WERI-Rb-1 (cell line): ENCODE measurements at places on chromosomes 2 and 18.
A peak's percentile ranks its signal among the peaks of the same experiment; 100 is the strongest.

- no peak for DNase-seq
Observed at GRCh38 chr2:226701052-226701451, 98.6 kb downstream of the IRS1 start.

GRCh38 chr18:79883461-79884293 is 67.8 kb downstream of the SLC66A2 start:
- no peak for DNase-seq

DNA sequence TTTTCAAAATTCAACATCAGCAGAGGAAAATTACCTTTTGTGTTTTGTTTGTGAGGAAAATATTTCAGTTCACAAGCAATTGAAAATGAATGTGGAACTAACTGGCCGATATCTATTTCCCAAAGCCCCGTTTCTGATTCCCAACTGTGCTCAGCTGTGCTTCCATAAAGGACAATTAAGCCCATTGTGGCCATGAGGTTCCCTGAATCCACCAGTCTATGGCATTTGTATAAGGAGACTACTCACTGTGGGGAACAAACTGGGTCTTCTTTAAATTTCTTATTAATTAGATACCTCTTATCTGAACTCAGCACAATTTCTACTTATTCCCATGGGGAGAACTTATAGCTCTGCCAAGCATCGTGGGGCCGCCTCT is 31.4 kb upstream of the AGAP1 start:
- DNase-seq = no peak

DNA sequence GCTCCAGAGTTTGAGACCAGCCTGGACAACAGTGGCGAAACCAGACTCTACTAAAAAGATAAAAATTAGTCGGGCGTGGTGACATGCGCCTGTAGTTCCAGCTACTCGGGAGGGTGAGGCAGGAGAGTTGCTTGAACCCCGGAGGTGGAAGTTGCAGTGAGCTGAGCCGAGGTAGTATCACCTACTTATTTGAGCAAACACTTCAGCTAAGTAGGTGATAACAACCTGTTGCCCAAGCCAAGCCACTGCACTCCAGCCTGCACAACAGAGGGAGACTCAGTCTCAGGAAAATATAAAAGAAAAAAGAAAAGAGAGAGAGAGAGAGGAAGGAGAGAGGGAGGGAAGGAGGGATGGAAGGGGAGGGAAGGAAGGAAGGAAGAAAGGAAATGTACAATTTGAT is 21.3 kb downstream of the FER1L5 start:
- DNase-seq = no peak

GRCh38 chr2:128727404-128727803 is 408.7 kb upstream of the HS6ST1 start:
- DNase-seq = no peak

DNA sequence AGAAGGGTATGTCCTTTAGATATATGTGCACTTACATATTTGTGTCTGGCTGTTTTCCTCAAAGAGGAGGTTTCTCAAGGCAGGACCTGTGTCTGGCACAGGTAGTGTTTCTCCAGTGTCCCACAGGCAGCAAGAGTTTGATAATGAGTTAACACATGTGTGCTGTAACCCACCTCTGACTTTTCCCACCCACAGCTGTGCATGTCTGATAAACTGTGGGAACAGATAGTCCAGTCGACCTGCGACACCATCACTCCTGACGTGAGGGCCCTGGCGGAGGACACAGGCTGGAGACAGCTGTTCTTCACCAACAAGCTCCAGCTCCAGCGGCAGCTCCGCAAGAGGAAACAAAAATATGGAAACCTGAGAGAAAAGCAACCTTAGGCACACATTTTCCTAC is 58.2 kb downstream of the SLC16A14 start:
- DNase-seq = no peak

DNA sequence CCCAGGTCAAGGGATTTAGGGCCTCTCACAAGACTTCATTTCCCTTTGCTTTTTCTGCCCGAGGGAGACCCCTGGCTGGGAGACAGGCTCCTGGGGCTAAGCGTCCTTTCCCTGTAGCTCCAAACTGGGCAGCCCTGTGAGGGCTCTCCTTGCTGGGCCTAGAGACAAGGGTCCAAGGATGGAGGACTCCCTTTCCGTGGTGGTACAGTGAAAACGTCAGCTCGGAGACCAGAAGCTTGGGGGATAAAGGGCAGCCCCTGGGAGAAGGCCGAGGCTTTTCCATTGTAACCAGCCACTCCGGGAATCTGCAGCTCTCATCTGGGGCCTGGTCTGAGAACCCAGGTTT is 2.3 kb downstream of the SIX2 start:
- DNase-seq = no peak

DNA sequence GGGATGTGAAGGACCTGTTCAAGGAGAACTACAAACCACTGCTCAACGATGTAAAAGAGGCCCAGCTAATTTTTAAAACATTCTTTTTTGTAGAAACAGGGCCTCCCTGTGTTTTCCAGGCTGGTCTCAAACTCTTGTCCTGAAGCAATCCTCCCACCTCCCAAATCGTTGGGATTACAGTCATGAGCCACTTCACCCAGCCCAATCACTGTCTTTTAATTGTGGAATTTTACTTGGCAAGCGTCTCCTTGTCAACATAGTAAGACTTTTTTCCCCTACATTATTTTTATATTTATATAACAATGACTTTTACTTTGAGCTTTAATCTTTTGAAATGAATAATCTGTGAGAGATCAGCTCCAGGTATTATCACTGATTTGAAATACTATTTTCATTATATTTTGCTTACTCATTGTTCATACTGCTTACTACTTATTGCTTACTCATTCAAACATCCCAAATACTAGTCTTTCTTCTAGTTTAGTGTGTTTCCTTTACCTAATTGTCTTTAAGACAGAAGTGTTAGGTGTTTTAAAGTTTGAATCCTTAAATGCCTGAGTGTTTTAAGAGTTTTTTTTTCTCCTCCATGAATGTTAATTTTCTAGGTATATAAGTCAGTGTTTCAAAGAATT is 48.9 kb downstream of the PTPN4 start:
- no peak for DNase-seq

DNA sequence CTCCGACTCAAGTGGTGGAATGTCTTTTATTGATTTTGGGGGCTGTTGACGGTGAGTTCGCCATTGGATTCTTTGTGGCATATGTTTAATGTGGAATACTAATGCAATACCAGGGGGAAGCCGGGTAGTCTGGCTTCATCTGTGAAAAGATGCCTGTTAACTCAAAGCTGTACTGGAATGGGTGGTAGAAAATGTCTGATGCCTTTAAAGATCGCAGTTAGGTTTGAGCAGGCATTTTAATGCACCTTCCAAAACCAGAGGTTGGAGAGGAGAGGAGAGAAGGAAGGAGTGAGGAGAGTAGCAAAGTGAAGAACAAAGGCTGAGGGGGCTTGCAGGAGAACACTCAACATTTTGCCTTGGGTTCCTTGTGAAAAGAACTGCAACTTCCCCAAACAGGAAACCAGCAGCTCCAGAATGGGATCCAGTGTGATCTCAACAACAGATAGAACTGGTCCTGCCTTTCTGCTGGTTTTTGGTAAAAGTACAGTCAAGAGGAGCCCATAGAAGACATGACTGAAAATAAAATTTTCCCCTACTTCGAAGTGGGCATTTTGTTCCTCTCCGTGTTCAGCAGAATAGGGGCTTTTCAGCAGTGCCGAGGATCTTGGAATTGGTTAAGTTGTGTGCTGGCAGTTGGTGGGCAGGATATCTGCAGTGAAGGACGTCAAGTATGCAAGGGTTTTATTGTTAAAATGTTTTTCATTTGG is 1.5 kb downstream of the ZNF532 start:
- DNase-seq = no peak

GRCh38 chr2:18251486-18251885 is 309.0 kb downstream of the RDH14 start:
- peak; percentile 76 for DNase-seq

DNA sequence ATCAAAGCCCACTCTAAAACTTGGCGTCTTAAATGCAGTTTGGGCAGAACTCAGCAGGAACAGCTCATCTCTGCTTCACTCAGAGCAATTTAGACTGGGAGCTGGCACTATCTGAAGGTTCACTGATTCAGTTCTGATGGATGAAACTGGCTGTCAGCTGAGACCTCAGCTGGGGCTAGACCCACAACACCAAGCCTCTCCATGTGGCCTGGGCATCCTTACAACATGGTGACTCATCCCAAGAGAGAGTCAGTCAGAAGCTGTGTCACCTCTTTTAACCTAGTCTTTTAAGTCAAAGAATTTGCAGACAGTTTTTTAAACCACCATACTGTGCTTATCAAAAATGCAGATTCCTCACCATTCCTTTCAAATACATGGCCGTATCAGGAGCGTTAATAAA is 62.6 kb upstream of the ZNF397 start:
- DNase-seq = no peak

- peak; percentile 3 for DNase-seq
Observed at GRCh38 chr2:26658691-26659346, 17.7 kb upstream of the CIB4 start.

- no peak for DNase-seq
Observed at GRCh38 chr2:232486558-232487384, 863 bp downstream of the ECEL1 start.

- no peak for DNase-seq
Observed at GRCh38 chr18:25111377-25112288, 240.3 kb downstream of the ZNF521 start.

DNA sequence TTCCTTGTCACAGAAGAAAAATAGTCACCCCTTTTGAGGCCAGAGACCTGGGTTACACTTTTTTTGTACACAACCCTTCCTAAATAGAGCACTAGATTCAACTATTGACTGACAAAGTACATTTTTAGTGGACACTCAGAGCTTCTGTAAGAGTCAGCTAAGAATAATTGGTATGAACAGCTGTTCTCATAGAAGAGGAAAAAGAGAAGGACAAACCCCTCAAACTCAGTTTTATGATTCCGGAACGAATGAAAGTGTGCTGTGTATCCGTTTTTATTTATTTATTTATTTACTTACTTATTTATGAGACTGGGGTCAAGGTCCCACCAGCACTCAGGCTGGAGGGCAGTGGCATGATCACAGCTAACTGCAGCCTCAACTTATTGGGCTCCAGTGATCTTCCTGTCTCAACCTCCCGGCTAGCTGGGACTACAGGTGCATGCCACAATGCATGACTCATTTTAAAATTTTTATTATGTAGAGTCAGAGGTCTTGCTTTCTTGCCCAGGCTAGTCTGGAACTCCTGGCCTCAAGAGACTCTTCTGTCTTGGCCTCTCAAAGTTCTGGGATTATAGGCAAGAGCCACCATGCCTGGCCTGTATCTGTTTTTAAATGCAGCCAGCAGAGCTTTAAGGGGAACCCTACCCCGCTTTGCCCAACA is 36.0 kb upstream of the FZD5 start:
- no peak for DNase-seq

GRCh38 chr2:56981554-56981953 is 797.8 kb downstream of the CCDC85A start:
- no peak for DNase-seq

DNA sequence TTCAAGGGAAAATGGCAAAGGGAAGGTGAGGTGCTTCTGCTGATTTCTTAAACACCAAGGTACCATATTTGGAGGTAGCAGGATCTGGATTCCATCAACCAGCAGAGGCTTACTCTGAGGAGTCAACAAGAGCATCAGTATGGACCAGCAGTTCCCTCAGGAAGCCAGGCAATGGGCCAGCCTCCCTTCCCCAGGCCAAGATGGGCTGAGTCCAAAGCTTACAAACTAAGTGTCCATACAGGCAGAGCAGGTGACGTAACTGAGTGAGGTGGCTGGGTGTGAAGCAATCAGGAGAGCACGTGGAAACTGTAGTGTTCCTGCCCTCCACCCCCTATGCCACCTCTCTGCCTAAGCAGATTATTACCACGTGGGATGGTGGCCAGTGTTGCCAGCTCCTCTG is 134.2 kb upstream of the HNRNPA3 start:
- no peak for DNase-seq

GRCh38 chr2:172615727-172616261 is 59.9 kb downstream of the PDK1 start:
- no peak for DNase-seq

GRCh38 chr2:2806711-2807110 is 475.6 kb upstream of the MYT1L start:
- no peak for DNase-seq

DNA sequence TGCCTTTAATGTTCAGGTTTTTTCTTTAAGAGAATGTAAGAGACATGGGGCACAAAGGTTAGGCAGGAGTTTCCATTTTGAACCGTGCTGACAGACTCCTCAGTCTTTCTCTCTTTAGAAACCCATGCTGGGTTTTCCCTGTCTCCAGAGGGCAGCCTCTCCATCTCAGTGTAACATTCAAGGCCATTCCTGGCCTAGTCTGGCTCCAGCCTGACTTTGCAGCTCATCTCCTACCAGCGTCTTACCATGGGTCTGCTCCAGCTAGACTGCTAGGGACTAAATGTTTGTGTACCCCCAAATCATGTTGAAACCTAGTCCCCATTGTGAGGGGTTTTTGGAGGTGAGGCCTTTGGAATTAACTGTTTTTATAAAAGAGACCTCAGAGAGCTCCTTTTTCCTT is 9.8 kb upstream of the CLIP4 start:
- DNase-seq = peak; percentile 24

DNA sequence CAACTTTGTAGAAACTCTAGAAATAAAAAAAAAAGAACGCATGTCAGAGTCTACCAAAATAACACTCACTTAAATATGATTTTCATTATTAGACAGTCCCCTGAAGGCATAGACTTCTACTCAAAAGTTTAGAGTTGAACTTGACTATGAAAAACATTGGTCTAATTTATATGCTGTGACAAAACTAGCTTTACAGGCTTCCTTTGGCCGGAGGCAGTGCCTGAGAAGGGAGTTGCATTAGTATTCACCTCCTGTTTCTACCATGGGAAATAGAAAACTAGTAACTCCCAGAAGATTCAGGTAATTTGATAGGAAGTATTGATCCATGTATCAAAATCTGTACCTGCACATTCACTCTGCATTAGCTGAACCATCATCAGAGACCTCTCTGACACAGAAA is 163.4 kb upstream of the NOSTRIN start:
- DNase-seq = no peak

DNA sequence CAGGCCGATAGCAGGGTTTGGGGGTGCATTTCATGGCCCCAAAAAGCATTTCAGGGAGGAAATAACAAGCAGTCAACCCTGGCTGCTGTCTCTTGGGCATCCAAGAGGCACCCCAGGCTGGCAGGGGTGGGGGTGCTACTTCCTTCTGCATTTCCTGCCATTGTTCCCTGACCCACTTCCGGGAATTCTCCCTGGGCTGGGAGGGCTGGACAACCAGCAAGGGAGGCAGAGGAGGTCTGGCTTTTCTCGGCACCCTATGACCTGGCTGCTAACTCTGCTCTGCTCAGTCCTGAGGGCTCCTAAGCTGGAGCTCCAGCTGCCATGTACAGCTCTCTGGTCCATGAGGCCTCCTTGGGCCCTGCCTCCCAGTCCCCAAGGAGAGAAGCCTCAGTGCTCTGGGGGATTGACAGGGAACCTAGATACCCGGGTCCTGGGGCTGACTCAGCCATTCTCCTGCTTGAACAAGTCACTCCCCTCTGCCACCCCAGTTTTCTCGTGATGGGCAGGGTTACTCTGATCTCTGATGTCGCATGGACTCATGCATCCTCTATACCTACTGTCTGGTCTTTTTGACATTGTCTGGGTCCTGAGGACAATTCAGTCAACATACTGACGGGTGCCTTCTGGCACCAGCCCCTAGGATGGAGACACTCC is 47.2 kb downstream of the DYSF start:
- DNase-seq = no peak

- DNase-seq = no peak
Observed at GRCh38 chr2:43473767-43474166, 122.1 kb downstream of the THADA start.

GRCh38 chr18:36829362-36830157 is 633 bp downstream of the KIAA1328 start:
- no peak for DNase-seq
